ENCODE measurements at places on chromosomes 11 and 22.

DNA sequence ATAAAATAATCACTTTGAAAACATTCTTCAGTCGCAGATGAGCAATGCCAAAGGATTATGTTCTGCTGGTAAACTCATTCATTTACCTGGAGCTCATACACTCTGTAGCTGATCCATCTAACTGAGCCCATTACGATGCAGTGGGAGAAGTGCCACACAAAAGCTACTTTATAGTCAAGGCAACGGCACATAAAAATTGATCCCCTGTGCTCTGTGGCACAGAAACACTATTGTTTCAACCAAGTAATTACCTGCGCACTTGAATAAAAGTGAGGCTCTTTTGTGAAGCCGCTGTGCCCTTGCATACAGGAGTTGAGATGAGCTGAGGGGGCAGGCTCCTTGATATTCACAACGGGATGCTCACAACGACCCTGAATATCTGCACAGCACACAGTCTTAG lies 7.2 kb downstream of the DKK3 start:
- no peak for DNase-seq

- DNase-seq, result peak; percentile 25
Measured at GRCh38 chr11:69449320-69450063, 32.0 kb upstream of the LINC01488 start.

GRCh38 chr11:134498326-134499139 lies 86.5 kb upstream of the B3GAT1 start:
- DNase-seq, result no peak

DNA sequence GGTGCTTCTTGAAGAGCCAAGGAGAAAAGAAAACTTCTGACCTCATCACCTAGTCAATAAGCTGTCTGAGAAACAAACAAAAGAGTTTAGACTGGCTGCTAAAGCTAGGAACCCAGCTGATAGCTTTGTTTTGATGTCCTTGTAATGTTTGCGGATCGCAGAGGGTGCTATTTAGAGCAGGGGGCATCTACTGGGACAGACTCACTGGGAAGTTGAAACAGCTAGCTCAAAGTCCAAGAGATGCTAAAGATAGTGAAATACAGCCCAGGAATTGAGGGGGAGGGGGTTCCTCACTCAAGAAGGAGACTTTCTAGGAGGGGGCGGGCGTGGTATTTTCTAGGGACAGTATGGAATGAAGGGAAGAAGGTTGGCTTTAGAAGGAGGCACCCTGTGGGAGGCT lies 18.9 kb downstream of the ZBTB16 start:
- no peak for DNase-seq

GRCh38 chr11:28296426-28296825 lies 188.2 kb downstream of the METTL15 start:
- no peak for DNase-seq

DNA sequence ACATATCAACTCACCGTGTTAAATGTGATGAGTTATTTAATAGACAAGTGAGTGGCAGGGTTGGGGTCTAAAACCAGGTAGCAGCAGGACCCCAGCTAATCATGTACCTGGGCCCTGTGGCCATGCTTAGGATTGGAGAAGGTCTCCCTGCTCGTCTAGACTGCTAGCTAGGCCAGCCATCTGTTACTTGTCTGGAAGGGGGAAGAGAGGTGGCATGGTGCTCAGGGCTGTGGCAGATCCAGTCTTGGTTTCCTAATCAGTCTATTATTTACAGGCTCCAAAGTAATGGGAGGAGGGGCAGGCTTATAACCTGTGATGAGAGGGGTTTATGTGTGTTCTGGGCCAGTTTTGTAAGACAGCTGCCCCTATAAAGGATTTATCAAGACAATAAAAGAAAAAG lies 105.9 kb downstream of the NTM start:
- DNase-seq, result no peak

DNA sequence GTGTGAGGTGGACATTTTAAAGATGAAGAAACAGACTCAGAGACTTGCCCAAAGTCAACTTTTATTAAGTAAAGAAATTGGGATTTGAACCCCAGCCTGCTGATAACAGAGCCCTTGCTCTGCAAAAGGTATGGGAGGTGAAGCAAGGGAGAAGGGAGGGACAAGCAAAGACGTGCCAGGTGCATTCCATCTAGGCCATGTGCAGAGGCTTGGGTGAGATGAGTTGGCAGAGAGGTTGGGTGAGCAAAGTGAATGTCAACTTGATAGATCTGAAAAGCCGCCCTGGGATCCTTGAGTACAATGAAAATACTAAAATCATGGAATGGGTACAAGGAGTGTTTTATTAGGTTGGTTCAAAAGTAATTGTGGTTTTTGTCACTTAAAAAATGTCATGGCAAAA lies 341.3 kb downstream of the CADM1 start:
- no peak for DNase-seq

DNA sequence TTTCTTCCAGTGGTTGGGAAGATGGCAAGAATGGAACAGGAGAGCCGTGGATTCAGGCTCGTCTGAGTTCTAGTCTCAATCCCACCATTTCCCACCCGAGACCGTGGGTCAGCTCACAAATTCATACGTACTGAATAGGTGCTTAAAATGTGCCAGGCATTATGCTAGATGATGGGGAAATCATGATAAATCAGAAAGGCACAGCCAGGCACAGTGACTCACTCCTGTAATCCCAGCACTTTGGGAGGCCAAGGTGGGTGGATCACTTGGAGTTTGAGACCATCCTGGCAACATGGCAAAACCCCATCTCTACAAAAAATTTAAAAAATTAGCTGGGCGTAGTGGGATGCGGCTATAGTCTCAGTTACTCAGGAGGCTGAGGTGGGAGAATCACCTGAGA lies 7.1 kb downstream of the TRIOBP start:
- no peak for DNase-seq

DNA sequence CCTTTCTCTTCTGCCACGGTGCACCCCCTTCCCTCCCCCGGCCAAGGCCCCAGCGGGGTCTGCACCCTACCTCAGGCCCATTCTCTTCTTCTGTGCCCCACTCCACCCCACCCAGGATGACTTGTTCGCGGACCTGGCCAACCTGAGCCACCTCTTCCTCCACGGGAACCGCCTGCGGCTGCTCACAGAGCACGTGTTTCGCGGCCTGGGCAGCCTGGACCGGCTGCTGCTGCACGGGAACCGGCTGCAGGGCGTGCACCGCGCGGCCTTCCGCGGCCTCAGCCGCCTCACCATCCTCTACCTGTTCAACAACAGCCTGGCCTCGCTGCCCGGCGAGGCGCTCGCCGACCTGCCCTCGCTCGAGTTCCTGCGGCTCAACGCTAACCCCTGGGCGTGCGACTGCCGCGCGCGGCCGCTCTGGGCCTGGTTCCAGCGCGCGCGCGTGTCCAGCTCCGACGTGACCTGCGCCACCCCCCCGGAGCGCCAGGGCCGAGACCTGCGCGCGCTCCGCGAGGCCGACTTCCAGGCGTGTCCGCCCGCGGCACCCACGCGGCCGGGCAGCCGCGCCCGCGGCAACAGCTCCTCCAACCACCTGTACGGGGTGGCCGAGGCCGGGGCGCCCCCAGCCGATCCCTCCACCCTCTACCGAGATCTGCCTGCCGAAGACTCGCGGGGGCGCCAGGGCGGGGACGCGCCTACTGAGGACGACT lies 15.9 kb downstream of the RTN4RL2 start:
- DNase-seq, result no peak

- no peak for DNase-seq
Measured at GRCh38 chr22:50544746-50545253, 899 bp upstream of the KLHDC7B start.

DNA sequence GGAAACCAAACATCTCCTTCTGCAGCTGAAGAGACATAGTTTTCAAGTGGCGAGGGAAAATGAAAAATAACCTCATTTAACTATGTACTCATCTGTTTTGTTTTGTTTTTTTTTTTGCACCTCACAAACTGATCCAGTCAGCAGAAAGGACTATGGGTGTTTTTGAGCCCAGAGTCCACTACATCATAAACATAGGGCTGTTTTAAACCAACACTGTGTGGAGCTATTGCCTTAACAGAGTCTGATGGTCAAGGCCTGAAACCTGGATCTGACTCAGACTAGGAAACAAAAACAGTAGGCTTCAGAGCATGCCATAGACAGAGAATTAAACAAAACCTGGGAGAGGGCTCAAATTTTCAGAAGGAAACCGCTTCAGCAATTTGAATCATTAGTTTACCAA lies 99.3 kb upstream of the FSHB start:
- DNase-seq, result no peak

- peak; percentile 21 for DNase-seq
Measured at GRCh38 chr22:23128269-23129108, 13.3 kb downstream of the RSPH14 start.

DNA sequence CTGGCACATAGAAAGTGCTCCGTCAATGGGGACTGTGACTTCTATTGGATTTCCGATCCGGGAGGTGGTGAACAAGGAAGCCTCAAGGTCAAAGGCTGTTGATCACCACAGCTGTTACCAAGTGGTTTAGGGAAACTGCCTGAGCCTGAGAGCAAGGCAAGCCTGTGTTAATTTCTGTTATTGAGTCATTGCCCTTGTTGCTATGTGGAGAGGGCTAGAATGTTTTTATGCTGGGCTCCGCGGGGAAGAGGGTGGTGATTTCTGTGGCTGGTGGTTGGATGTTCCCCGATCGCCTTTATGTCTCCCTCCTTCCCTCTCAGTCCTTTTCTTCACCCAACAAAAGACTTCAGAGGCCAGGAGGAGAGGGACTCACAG lies 108.5 kb upstream of the ALX4 start:
- DNase-seq, result no peak

- DNase-seq, result no peak
Measured at GRCh38 chr11:134034496-134035381, 34.1 kb upstream of the JAM3 start.

DNA sequence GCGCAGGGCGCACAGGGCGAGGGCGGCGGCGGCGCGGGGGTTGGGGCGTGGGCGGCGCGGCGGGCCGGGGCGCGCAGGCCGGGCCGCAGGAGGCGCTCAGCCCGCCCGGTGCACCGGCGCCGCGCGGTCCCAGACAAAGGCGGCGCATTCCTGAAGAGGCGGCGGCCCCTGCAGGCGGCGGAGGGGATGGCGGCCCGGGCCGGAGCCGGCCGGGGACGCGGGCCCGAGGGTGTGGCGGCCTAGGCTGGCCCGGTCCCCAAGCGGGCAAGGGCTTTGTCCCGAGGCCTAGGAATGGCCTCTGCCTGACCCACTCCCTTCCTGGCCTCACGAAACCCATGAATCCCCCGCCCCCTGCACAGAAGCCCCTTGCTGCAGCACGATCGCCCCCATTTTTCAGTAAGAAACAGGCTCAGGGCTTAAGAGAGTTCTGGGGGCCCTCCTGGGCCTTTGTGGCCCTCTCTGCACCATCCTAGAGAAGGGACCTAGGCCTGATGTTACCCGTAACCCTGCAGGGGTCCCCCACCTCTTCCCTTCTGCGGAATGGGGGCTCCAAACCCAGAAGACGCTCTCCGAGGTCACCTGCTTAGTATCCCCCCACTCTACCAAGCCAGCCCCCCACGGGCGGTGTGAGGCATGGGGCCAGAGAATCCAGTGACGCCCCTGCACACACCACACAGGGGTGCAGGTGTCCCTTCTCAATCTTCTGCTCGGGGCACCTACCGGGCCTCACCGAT lies at the start of gene RTN4R:
Gene RTN4R, minus strand, starts transcription at position 40 of the 734 bp plus-strand sequence. CDS start 226 bp downstream, outside the sequence.
- no peak for DNase-seq

Measured in thoracic aorta (tissue), 2 donors.